ENCODE measurements at places on chromosomes 3 and 15.

- DNase-seq, result no peak
These were observed 198.8 kb upstream of the CTNNB1 start for GRCh38 chr3:41000471-41000870.

DNA sequence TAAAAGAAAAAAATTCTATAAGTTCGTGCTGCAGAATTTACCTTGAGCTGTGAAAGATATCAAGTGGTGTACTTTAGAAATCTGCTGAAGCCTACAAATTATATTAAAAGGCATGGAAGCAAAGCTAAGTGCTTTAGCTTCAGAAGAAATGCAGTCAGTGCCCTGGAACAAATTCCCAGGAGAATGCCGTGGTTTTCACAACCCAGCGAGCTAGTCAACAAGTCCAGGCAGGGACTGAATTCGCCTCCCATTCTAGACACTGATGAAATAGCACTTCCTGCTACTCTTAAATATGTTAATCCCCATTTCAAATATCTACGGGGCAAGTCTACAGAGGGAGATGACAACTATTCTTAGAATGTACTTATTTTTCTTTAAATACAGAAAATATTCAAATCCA lies 326.4 kb upstream of the IGF1R start:
- no peak for DNase-seq

DNA sequence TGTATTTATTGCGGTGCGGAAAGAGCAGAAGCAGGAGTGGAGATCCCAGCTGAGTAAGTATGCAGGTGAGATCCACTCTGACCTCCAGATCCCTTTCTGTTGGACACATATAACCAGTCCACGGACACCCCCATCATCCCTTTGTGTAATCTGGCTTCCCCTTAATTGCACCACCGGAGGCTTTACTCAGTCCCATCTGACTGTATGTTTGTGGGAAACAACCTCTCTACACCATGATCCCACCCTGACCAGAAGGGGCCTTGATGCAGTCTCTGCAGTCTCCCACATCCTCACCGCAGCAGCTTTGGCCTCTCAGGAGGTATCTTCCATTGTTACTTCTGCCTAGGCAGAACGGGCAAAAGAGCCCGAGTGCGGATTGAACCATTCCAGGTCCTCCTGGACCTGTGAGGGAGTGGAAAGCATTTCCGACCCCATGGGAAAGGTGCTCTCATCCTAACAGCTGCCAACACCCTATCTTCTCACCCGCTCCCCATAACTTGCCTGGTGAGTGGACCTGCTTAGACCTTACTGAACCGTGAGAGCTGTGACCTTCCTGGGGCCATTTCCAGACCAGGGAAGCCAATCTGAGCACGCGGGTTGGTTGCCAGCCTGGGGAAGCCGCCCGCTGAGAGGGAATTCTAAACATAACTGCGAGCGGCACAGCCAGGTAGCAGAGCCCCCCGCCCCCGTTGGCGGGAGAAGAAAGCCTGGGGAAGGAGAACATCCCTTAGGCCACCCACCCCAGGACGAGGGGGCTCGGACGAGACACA lies 1.1 kb downstream of the SLCO2A1 start:
- no peak for DNase-seq

DNA sequence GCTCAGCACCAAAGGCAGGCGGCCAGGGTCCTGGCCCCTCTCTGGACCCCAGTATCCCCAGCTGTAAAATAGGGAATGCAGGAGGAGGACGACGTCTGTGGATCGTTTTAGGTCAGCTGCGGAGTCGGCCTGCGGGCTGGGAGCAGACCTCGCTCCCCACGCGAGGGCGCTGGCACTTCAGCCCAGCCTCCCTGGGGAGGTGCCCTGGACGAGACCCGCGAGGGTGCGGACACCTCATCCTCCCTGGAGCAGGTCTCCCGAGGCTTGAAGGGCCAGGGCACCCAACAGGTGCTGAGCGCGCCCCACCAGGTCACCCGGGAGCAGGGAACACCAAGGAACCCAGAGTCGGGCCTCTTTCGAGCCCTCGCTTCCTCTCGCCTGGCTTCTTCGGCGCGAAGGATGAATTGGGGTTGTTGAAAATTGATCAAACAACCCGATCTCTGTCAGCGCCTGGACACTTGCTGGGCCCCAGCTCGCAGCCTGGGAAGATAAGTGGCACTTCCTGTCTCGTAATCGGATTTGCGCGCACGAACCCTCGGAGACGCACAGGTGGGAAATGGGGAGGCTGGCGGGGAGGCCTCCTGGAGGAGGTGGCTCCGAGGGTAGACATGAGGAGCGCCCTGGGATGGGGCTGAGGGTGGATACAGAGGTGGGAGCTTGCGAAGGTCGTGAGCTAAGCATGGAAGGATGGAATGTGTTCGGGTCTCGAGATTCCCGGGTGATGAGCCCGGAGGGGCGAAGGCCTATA lies 588 bp upstream of the VIPR1 start:
- peak; percentile 68 for DNase-seq

DNA sequence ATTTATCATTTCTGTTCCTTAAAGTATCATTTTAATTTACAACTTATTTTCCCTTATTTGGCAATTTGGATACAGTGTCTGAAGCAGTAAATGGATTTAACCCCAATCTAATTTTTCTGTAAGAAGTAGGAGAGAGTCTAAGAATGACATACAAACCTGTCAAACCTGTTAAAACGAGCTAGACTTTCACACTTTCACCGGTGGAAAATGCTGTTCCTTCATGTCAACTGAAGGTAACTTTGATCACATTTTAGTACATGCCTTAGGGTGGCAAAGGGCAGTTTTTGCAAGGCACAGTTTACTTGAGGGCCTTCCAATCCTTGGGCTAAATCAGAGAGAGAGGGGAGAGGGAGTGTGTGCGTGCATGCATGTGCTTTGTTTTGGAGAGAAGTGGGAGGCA lies 221.4 kb downstream of the THSD4 start:
- no peak for DNase-seq
